Activated CD4-positive, alpha-beta T cell treated with anti-CD3 and anti-CD28 coated beads, Interleukin-10, Interleukin-2, amounts not matched to agents 100 ng/mL and 50 ng/mL, durations not matched to agents 16 hours and 8 hours (primary cell): ENCODE measurements at places on chromosomes 2 and 18.

GRCh38 chr2:233023761-233024410, 8.6 kb upstream of the NEU2 start:
- DNase-seq: no peak

- no peak for DNase-seq
These were observed 152.7 kb downstream of the WDSUB1 start for GRCh38 chr2:159133797-159134196.

DNA sequence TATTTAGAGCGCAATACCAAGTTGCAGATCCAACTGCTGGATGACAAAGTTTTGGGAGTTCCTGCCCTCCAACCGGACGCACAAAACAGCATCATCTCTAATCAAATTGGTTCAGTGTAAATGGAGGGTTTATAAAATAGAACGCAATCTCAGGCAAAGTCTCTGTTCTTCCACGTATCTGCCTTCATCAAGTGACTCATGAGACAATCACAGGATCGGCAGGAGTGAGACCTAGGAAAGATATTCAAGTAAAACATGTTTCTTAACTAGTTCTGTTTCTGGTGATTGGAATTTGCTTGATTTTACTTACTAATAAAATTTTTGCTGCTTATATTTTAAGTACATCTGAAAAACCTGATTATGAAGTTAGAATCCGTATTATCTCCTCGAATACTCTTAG, 7.6 kb downstream of the FZD5 start:
- no peak for DNase-seq

DNA sequence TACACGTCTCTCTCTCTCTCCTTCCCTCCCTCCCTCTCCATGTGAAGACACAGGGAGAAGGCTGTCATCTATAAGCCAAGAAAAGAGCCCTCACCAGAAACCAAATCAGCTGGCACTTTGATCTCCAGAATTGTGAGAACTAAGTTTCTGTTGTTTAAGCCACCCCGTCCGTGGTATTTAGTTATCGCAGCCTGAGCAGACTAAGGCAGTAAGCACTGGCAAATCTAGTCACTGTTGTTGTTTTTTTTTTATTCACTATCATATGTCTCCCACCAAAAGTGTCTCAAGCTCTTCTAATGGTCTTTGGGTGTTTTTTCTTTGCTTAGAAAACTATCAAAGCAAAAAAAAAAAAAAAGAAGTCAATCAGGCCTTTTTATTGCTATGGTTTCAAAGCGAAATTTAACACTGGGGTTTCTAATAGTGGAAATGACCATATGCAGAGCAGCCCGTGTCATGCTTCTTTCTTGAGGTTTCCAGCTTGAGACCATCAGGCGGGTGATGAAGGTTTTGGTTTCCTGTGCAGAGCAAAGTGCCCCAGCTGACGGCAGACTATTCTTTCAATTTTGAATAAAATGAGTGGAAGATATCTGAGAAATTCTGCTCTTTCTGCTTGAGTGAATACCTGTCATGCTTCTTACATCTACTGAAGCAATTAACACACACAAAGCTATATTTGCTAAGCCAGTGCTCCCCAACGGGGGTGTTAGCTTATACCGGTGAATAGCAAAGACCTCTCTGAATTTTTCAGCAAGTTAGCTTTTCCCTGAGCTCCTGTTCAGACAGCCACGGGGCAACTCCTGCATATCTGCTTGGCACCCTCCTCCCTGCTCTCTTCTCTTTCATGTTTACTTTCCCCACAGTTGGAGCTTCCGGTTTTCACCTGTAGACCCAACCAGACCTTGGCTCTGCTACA, 394.1 kb upstream of the ATP5MC3 start:
- peak; percentile 3 for DNase-seq

- DNase-seq: peak; percentile 10
These were observed 569 bp downstream of the TMX3 start for GRCh38 chr18:68714366-68714711.
